Colonic mucosa (tissue), 4 donors: ENCODE measurements at places on chromosomes 12 and 14. TPM values are rescaled to one million over a fixed set of nuclear protein-coding genes. Genes with fewer than 3 reads are reported as not detected.

The KCNMB4 gene
- total RNA-seq: 1.3 TPM

The SIVA1 gene
- total RNA-seq: 58.8 TPM

The AP4S1 gene
- total RNA-seq: 4.9 TPM

The FGD4 gene
- total RNA-seq: 38.4 TPM

The C1S gene
- 97.2 TPM for total RNA-seq

The TAS2R10 gene
- total RNA-seq: not detected

- no peaks in the 10 kb centered on the region for H3K4me1 ChIP-seq
- no peak overlapping the region for H3K27ac ChIP-seq
- no peak overlapping the region for H3K4me3 ChIP-seq
- H3K36me3 ChIP-seq: no peaks in the 10 kb centered on the region
- H3K27me3 ChIP-seq: no peaks in the 10 kb centered on the region
Measured at GRCh38 chr14:88463318-88463717, 77.9 kb downstream of the SPATA7 start.

DNA sequence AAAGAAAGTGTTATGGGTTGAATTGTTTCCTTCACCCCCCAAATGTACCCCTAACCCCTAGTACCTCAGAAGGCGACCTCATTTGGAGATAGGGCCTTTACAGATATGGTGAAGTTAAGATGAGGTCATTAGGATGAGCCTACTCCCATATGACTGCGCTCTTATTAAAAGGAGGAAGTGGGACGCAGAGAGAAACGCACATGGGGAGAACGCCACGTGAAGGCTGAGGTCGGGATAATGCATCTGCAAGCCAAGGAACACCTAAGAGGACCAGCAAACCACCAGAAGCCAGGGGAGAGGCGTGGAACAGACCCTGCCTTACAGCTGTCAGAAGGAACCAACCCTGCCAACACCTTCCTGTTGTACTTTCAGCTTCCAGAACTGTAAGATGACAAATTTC lies 1.7 kb upstream of the NRIP2 start:
- H3K4me1 ChIP-seq: no peaks in the 10 kb centered on the region
- H3K27ac ChIP-seq: no peak overlapping the region
- no peaks in the 10 kb centered on the region for H3K27me3 ChIP-seq
- DNase-seq: no peak
- H3K4me3 ChIP-seq: no peak overlapping the region
- no peaks in the 10 kb centered on the region for H3K36me3 ChIP-seq

DNA sequence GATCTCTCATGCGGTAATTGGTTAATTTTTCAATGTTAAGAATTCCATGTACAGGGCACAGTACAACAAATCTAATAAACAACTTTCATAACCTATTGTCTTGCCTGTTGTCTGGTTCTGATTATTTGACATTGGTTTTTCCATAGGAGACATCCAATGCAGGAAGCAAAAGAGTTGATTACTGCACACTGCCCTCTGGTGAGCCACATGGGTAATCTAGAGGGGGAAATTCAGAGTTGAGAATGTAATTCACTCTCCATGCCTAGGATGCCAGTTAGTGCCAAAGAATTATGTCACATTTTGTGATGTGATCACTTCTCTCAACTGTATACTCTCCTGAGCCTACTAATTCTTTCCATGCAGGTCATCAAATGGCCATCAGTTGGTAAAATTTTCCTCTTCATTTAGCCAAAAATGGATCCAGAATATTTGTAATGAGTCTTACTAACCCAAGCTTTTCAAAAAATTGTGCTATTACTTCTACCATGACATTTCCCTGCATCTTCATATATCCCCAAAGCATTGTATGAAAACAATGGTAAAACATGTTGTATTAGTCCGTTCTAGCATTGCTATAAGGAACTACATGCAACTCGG lies 17.7 kb upstream of the CCDC91 start:
- H3K36me3 ChIP-seq: no peaks in the 10 kb centered on the region
- no peak overlapping the region for H3K27ac ChIP-seq
- no peaks in the 10 kb centered on the region for H3K27me3 ChIP-seq
- H3K4me3 ChIP-seq: no peak overlapping the region

DNA sequence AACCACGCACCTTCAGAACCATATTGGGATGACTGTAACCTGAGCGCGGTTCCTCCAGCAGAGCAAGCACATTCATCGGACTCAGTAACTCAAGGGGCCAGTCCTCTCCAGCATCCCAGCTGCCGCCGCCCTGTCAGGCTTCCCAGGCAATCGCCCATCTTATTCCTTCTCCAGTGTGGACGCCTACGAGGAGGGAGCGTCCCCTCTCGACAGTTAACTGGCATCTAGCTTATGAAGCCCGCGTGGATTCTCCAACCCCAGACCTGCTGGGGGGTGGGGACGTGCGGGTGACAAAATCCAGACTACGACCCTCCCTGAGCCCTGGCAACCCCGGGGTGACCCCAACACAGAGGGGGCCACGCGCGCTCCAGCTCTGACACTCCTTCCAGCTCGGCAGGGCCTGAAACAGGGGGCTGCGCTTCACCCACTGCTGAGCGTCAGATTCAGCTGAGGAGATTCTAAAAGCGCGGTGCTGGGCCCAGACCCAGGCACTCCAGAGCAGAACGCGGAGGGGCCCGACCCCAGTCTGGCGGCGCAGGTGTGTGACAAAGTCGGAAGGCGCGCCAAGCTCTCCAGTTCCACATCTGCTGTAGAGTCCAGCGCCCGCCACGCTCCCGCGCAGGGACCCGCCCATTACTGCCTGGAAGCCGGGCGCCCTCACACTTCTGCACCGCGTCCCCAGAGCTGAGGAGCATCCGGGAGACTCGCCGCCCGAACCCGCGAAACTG lies 43.9 kb upstream of the ESR2 start:
- no peaks in the 10 kb centered on the region for H3K36me3 ChIP-seq
- H3K4me1 ChIP-seq: no peaks in the 10 kb centered on the region
- H3K27ac ChIP-seq: peak overlapping the region; percentile 89
- DNase-seq: peak; percentile 68
- H3K4me3 ChIP-seq: peak overlapping the region; percentile 76
- H3K27me3 ChIP-seq: no peaks in the 10 kb centered on the region

GRCh38 chr12:96347130-96347699 lies 53.0 kb downstream of the CDK17 start:
- H3K27ac ChIP-seq: peak overlapping the region; percentile 65
- no peaks in the 10 kb centered on the region for H3K27me3 ChIP-seq
- H3K4me1 ChIP-seq: no peaks in the 10 kb centered on the region
- H3K36me3 ChIP-seq: no peaks in the 10 kb centered on the region

DNA sequence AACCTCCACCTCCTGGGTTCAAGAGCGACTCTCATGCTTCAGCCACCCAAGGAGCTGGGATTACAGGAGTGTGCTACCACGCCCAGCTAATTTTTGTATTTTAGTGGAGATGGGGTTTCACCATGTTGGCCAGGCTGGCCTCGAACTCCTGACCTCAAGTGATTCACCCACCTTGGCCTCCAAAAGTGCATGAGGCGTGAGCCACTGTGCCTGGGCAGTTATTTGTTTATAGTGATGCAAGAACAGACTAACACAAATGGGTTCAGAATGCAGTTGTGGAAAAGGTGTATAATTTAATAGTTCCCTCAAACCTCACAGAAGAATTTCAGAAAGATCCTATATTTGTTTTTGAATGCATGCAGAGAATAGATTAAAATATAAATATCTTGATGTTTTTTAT lies 447.1 kb downstream of the ZFP36L1 start:
- no peak overlapping the region for H3K27ac ChIP-seq
- no peaks in the 10 kb centered on the region for H3K27me3 ChIP-seq
- no peak for DNase-seq
- H3K36me3 ChIP-seq: no peaks in the 10 kb centered on the region
- H3K4me1 ChIP-seq: peaks cover 4% of the 10 kb centered on the region

DNA sequence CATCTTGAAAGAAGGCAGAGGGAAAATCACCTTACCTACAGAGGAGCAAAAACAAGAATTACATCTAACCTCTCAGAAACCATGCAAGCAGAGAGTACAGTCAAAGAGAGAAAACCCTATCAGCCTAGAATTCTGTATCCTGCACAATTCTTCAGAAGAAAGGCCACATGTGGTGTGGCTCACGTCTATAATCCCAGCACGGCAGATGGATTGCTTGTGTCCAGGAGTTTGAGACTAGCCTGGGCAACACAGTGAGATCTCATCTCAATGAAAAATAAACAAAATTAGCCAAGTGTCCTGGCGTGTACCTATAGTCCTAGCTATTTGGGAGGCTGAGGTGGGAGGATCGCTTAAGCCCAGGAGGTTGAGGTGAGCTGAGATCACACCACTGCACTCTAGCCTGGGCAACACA lies 48.2 kb downstream of the ATF7 start:
- H3K36me3 ChIP-seq: no peaks in the 10 kb centered on the region
- H3K4me3 ChIP-seq: no peak overlapping the region
- H3K4me1 ChIP-seq: no peaks in the 10 kb centered on the region
- no peak for DNase-seq
- no peaks in the 10 kb centered on the region for H3K27me3 ChIP-seq
- no peak overlapping the region for H3K27ac ChIP-seq

DNA sequence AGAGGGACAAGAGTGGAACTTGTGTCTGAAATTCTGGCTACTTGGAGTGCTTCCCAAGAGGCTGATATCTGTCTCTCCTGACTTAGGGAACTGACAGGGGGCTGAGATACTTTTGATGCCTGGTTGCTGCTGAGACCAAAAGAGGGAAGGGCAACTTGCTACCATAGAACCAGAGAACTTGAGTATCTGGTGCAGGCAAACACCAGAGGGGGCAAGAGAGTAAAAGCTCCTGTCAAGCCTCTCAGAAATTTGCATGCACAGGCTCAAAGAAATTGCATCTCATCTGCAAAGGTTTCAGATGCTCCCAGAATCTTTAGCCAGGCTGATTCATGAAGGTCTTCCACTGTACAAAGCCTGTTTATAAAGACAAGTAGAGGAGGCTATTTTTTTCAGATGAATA lies 391.3 kb upstream of the FOXG1 start:
- no peak for DNase-seq
- H3K27ac ChIP-seq: no peak overlapping the region
- H3K36me3 ChIP-seq: no peaks in the 10 kb centered on the region
- H3K4me1 ChIP-seq: no peaks in the 10 kb centered on the region
- no peaks in the 10 kb centered on the region for H3K27me3 ChIP-seq
- H3K4me3 ChIP-seq: no peak overlapping the region

DNA sequence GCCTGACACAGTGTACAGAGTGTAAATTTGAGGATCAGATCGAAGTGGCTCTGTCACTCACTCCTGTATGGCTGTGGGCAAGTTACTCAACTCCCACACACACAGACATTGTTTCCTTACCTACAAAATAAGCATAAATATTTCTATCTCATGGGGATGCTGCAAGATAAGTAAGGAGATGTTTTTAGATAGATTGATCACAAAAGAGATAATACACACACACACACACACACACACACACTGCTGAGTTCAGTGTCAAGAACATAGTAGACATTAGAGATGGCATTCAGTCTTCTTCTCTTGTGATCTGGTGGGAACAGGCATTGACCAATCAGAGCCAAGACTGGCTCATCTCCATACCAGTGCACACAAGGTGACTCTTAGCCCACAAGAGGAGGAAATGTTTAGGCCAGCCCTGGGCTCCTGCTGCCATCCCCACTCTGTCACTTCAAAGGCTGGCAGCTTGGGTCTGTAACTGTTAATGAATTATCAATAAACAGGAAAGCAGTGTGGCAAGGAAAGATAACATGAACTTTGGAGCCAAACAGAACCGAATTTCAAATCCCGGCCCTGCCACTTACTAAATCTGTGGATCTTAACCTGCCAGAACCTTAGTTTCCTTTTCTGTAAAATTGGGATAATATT lies 3.4 kb upstream of the RNASE8 start:
- peaks cover 8% of the 10 kb centered on the region for H3K4me1 ChIP-seq
- H3K27me3 ChIP-seq: no peaks in the 10 kb centered on the region
- H3K4me3 ChIP-seq: no peak overlapping the region
- H3K27ac ChIP-seq: peak overlapping the region; percentile 88
- DNase-seq: peak; percentile 76
- no peaks in the 10 kb centered on the region for H3K36me3 ChIP-seq

GRCh38 chr12:15541996-15542631 lies 219.8 kb downstream of the PTPRO start:
- no peak overlapping the region for H3K4me3 ChIP-seq
- no peaks in the 10 kb centered on the region for H3K27me3 ChIP-seq
- H3K36me3 ChIP-seq: no peaks in the 10 kb centered on the region
- H3K27ac ChIP-seq: no peak overlapping the region

GRCh38 chr12:130562716-130563115 lies 153.4 kb downstream of the RIMBP2 start:
- no peak for DNase-seq
- no peaks in the 10 kb centered on the region for H3K4me1 ChIP-seq
- H3K4me3 ChIP-seq: no peak overlapping the region
- no peaks in the 10 kb centered on the region for H3K36me3 ChIP-seq
- no peak overlapping the region for H3K27ac ChIP-seq

DNA sequence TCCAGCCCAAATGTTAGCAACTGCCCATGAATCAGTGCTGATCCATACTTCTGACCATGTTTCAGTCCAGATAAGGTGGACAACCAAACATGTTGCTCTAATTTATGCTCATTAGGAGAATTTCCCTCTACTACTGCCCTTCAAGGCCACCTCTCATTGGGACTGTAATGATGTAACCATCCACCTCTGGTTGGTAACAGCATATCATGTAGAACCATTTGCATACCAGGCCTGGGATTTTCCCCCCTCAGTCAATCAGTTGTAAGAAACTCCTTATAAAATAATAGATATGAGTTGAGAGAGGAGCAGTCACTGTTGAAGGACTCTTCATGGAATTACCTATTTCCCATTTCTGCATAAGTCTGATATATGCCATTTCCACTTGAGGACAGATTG lies 17.8 kb upstream of the YAF2 start:
- no peak overlapping the region for H3K27ac ChIP-seq
- no peak overlapping the region for H3K4me3 ChIP-seq
- no peak for DNase-seq
- H3K36me3 ChIP-seq: no peaks in the 10 kb centered on the region
- no peaks in the 10 kb centered on the region for H3K4me1 ChIP-seq

DNA sequence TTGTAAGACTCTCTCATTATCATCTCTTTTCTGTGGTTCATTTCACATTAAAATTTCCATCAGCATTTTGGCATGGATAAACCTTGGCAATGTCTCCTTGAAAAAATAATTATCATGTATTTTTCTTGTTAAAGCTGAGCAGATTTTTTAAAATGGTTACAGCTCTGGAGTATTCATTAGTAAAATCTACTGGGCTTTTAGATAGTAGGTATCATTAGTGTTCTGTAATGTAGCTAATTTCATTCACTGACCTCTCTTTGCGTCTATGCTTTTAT lies 36.9 kb upstream of the CDK17 start:
- H3K27me3 ChIP-seq: no peaks in the 10 kb centered on the region
- H3K4me1 ChIP-seq: no peaks in the 10 kb centered on the region
- H3K4me3 ChIP-seq: no peak overlapping the region
- DNase-seq: no peak

DNA sequence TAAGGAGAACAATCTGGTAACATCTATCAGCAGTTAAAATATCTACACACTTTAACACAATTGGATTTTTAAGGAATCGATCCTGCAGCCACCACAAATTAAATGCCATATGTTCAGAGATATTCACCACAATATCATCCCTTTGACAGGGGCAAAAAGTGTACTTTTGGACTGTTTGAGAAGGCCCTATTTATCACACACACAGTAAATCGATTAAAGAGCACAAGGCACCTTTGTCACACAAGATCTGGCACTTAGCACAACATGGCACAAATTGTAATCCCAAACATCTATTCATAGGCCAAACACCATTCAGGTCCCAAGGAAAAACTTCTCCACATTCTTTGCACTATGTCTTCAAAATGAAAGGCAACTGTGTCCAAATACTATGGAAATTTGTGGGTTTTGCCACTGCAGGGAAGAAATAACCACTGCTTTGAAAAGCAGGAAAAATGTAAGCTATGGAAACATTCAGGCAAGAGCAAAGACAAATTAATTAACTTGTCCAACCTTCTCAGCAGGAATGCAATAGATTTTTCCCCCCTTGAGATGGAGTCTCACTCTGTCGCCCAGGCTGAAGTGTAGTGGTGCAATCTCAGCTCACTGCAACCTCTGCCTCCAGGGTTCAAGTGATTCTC lies 282.5 kb upstream of the TMPO start:
- H3K4me1 ChIP-seq: no peaks in the 10 kb centered on the region
- DNase-seq: no peak
- no peak overlapping the region for H3K4me3 ChIP-seq
- no peaks in the 10 kb centered on the region for H3K36me3 ChIP-seq
